ENCODE measurements at places on chromosomes 6 and 20.
A peak's percentile ranks its signal among the peaks of the same experiment; 100 is the strongest.

GRCh38 chr20:9590189-9590588, 75.8 kb downstream of the LAMP5 start:
- DNase-seq = no peak

DNA sequence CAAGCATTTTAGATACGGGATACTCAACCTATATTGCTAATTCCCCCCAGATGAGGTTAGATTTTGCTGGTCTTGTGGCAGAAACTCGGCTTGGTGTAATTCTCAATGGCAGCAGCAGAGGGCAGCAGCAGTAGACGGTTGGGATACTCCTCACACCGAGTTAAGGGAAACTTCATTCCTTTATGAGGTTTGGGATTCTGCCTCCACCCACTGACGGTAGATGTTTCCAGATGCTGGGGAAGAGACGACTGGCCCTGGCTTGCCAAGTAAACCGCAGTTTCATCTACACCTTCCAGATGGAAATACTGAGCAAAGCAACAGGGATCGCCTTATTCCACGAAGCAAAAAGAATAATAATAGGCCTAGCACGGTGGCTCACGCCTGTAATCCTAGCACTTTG, 8.2 kb upstream of the TBC1D7 start:
- peak; percentile 52 for DNase-seq

- DNase-seq = no peak
Measured at GRCh38 chr20:20731945-20732296, 19.5 kb upstream of the RALGAPA2 start.

DNA sequence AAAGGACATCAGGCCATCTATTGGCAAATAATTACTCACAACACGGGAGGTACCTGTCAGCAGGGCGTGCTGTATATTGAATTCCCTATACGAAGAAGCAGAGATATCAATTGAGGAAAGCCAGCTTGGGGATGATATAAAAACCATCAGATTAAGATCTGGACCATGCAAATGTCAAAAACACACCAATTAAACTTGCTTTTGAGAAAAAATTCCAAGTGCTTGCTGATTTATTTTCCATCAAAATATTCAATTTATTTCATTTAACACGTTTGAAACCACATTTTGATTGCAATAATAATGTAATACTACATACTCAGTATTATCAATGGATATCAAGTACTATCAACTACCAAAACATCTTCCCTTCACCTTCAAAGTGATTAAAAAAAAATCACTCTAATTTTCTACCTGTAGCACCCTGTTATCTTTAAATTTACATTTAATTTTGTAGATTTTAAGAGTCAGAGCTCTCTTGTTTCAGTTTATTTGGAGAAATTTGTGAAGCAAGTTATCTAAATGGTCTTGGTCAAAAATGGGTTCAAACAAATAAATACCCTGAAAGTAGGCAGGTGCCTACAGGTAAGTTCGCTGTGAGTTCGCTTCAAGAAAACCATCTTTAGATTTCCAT, 6.8 kb upstream of the TBX18 start:
- DNase-seq = no peak

DNA sequence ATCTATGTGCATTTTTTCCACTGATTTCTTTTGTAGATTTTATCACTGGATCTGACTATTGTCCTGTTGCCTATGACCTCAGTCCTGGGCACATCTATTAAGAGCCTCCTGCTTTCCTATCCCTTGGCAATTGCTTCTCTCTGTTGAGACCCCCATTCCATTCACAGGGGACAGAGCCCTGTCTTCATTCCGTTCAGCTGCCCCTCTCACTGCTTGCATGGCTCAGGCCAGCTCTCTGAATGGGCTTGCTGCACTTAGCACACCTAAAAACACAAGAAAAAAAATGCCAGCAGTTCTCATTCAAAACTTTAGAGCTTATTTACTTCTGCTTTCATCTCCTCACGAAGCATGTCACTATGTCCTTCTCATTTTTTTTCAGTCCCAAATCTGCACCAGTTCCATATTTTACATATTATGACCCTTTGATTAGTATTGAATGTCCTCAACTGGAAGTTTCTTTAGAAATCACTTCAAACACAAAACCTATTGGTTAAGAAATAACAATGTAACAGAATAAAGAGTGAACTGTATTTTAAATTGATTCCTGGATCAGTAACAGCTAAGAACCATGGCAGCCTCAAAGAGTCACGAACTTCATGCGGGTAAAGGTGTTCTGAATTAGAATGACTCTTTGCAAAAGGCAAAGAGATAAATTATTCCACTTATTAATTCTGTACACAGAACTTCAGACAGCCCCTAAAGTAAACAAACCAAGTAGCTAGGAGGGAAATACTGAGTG, 616.5 kb downstream of the C6orf118 start:
- no peak for DNase-seq

DNA sequence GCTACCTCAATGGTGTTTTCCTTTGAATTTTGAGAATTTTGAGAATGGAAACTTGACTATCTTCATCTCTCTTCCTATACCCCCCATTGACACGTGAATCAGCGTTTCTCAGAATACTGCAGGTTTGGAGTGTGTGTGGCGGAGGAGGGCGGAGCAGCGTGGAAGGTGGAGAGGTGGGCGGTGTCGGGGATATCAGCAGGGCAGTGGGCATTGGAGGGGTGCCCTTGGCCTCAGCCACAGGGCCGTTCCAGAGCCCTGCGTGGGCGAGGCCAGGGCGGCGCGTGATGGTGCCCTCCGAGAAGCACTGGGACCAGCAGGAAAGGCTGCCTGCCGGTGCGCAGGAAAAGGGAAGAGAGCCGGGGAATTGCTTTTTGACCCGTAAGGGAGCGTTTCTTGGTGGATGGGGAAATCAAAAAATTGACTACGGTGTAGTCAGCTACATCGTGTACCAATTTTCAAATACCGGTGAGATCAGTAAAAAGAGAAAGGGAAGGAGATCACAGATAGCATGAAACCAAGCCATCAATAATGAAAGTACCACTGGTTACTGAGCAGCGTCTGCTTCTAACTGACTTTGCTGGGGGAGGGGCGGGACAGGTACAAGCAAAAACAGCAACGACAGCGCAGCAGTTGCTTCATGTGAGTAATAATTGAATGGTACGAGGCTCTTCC, 82.7 kb upstream of the DUSP22 start:
- DNase-seq = peak; percentile 31

DNA sequence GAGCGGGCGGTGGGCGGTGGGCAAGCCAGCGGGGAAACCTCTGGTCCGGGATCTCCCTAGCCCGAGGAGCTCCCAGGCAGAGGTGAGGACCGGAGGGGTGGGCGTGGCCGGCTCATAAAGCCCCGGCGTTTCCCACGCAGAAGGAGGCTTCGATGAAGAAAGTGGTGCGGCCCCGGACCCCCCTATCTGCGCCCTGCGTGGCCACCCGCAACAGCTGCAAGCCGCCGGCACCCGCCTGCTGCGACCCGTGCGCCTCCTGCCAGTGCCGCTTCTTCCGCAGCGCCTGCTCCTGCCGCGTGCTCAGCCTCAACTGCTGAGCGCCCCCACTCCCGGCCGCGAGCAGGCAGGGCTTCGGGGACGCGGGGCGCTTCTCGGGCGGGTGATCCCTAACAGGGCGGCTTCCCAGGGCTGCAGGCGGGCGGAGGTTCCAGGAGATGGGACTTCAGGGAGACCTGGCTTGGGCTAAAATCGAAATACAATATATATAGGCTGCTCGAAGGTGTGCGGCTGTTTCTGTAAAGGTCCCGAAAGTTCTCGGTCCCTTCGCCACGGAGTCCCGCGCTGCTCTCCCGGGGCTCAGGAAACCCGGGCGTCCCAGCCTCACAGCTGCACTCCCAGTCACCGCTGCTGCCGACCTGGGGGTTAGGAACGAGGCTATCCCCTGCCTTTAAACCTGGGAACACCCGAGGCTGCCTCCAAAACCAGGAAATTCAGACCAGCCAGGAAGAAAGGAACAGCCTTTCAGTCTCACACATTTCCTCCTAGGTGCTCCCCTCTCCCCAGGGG, 27.8 kb downstream of the ASIP start:
- DNase-seq = peak; percentile 7

DNA sequence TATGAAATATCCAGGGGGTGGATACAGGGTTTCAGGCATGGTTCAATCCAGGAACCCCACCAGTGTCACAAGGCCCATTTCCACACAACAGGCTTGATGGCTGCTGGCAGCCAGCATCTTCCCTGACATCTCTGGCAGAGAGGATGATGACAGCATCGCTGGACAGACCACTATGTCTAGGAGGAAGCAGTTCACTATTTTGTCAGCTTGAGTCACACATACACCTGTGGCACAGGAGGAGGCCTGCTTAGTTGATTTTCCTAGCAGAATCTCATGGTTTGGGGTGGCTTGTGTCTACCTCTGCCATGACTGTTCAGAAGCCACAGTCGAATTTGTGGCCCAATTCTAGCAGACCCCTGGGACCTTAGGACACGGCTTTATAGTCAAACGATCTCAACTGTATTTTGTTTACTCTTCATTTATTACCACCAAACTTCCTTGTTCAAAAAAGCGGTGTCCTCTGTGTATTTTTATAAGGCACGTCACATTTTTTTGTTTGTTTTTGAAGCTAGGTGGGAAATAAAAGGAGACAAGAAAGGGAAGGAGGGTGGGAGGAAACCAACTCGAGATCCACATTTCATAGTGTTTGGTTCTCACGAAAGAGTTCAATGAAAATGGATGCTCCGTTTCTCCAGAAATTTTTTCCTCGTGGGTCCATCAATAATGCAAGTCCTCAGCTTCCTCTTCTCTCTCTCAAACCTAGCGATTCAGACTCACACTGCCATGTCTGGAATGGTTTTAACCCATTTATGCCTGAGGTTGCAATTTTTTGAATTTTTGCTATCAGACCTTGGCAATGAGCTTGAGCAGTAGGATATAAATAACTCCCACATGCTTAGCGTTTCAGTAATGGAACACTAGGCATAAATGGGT, 94.4 kb downstream of the TOX2 start:
- no peak for DNase-seq

All from central memory CD4-positive, alpha-beta T cell (primary cell).